ENCODE measurements at places on chromosomes 3 and 15.

- DNase-seq: no peak
These were observed 20.0 kb upstream of the PLCL2 start for GRCh38 chr3:16864610-16865313.

DNA sequence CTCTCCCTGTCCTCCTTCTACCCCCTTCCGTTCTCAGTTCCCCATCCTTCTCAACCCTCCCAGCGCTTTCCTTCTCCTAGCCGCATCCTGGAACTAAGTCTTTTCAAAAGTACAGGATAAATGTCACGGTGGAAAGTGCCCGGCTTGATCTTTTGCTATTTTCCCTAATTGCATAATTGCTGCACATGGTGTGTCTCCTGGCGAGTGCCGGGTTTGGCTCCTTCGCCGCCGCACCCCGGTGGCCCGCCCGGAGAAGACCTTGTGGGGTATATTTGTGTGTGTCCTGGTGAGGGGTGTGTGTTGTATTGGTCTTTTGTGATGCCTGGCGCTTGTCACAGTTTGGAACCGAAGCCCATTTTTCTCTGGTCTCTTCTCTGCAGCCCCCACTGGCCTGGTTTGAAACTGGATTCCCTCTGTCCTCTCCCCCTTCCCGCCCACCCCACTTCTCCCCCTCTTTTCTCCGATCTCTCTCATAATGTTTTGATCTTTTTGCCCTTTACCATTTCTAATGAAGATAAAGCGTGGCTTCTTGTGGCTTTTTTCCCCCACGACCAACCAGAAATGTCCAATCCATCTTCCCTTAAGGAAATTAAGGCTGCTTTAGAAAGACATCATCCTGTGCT is 692 bp downstream of the UBE2E2 start:
- DNase-seq: no peak

- DNase-seq: no peak
These were observed 776.3 kb downstream of the TUSC7 start for GRCh38 chr3:117485841-117486240.

DNA sequence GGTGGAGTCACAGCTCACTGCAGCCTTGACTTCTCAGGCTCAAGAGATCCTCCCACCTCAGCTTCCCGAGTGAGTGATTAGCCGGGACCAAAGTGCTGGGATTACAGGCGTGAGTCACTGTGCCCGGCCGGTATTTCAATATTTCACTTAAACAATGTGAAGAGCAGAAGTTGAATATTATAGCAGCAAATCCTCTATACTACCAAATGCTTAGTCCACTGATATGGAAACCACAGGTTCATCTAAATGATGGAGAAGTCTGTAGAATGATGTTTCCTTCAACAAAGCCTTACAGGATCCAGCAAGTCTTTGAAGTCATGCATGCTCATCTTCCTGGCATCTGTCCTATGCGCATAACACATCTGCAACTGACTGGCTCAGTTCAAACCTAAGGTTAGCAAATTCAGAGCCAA is 20.3 kb upstream of the UACA start:
- no peak for DNase-seq

DNA sequence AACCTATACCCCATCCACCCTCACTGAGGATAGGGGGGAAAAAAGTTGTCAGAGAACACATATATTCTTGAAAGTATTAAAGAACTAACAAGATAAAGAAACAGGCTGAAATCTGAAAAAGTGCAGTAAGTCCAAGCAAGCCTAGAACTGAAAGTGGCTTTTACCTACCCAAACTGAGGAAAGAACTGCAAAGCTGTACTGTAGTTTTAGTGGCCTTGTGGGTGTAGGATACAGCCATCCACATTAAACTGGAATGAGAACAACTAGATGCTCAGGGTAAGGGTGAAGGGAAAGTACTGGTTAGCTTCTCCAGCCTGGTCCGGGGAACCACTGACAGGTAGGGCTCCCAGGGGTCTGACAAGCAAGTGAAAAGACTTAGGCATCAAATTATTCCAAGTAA is 10.1 kb downstream of the UBP1 start:
- no peak for DNase-seq

DNA sequence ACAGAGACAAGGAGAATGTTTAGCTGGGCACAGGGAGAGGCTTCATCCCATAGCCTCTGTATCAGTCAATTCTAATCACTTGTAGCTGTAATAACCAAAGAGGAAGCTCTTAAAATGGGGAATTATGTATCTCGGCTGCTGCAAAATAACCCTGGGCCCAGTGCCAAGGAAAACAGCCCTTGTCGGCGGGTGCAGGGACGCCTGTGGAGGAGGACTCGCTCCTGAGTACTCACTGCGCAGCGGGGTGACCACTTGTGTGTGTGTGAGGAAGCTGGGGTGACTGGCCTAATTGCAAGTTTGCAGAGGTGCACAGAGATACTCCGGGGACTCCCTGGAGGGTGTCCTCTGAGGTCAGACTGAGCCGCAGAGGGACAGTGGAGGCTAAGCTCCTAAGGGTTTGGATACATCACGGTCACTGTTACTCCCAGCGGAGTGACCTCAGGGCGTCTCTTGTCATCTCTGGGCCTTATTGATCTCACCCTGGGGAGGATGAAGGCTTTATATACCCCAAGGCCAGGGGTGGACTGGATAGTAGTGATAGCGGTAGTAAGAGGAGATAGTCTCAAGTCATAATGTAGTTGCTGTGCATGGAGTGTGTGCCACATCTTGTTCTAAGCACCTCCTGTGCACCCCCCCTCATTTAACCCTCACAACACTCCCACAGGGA is 37.2 kb downstream of the SLC6A6 start:
- DNase-seq: no peak

GRCh38 chr3:141402476-141403171 is 34.3 kb downstream of the ZBTB38 start:
- no peak for DNase-seq

DNA sequence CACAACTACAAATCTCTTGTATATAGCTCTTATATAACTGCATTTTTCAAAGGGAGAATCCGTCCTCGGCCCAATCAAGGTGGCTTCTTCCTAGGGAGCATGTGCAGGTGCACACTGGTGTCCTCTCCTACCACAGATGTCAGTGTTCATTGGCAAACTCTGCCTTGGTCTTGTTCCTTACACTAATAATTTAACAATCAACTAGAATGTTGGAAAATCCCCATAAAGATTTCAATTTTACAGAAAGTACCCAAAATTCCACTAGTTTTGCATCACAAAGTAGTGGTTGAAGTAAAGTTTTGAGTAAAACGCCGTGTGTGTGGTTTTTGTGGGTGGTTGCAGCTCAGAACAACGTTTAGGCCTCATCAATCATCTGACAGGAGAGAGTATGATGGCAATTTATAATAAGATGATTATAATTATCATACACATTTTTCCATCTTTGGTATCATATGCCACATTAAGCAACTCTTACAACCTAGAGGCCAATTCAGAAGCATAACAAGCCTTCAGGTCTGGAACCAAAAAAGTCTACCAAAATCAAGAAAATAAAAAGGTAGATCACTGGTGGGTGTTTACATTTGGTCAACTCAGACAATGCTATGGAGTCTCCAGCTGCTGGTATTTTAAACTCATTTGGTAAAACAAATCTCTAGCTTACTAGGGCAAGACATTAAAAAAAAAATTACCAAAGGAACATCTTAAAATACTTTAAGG is 128.9 kb upstream of the BHLHE40 start:
- DNase-seq: no peak
